RWPE2 (cell line): ENCODE measurements at places on chromosomes 6 and 20.

DNA sequence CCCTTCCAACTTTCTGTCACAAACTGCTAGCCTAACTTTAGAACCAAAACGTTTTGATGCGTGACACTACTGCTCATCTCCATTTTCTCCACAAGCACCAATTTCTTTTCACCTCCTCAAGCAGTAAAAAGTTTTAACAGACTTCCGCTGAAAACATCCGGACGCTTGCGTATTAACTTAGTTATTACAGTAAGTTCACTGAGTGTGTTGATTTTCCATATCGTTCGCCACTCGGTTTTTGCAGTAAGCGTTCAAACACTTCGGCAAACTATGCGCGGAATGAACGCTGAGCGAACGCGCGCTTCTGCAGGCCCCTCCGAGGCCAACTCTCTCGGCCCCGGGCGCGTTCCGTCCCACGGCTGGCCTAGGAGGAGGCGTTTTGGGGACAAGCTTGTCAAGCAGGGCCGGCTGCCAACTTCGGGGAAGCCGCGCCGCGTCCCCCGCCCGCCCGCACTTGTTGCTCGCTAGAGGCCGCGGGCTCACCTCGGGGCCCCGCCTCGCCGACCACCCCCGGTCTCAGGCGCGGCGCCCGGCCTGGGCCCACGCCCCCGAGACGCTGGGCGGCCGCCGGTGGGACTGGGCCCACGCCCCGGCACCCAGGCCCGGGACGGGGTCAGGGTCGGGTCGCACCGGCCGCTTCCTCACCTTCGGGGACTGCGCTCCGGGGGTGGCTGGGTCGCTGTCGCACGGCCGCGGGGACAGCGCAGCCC, 945 bp downstream of the PHF10 start:
- H3K36me3 ChIP-seq = peaks cover 17% of the 10 kb centered on the region
- DNase-seq = no peak
- no peaks in the 10 kb centered on the region for H3K27me3 ChIP-seq
- H3K27ac ChIP-seq = peak overlapping the region; percentile 64
- H3K4me1 ChIP-seq = peaks cover 13% of the 10 kb centered on the region
- H3K4me3 ChIP-seq = peak overlapping the region; percentile 98

DNA sequence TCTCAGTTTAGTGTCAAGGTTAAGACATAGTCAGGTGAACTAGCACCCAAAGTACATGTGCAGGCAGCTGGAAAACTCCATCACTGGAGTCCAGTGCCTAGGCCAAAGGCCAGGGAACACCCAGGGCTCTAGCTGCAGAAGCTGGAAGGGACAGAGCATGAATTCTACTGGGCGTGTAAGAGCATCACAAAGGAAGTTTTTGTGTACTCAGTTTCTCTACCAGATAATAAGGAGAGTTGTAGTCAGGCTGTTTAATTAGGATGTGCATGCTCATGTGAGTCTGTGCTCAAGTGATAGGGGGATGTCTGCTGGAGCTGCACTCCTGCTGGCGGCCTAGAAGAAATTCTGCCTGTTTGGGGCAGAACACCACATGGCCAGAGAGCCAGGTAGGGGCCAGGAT, 8.1 kb downstream of the L3MBTL1 start:
- H3K4me1 ChIP-seq = no peaks in the 10 kb centered on the region
- no peak overlapping the region for H3K27ac ChIP-seq
- H3K4me3 ChIP-seq = peak overlapping the region; percentile 56
- DNase-seq = no peak
- H3K36me3 ChIP-seq = peaks cover 22% of the 10 kb centered on the region
- no peaks in the 10 kb centered on the region for H3K27me3 ChIP-seq

- H3K36me3 ChIP-seq = no peaks in the 10 kb centered on the region
- H3K4me3 ChIP-seq = no peak overlapping the region
- no peak overlapping the region for H3K27ac ChIP-seq
- no peaks in the 10 kb centered on the region for H3K4me1 ChIP-seq
- no peaks in the 10 kb centered on the region for H3K27me3 ChIP-seq
These were observed 645.9 kb downstream of the GRIK2 start for GRCh38 chr6:102039441-102039840.

GRCh38 chr20:4602297-4602631, 119.4 kb upstream of the PRND start:
- H3K4me3 ChIP-seq = no peak overlapping the region
- H3K27ac ChIP-seq = peak overlapping the region; percentile 87
- H3K4me1 ChIP-seq = peaks cover 30% of the 10 kb centered on the region
- no peaks in the 10 kb centered on the region for H3K27me3 ChIP-seq

- DNase-seq = no peak
- no peaks in the 10 kb centered on the region for H3K4me1 ChIP-seq
- no peaks in the 10 kb centered on the region for H3K27me3 ChIP-seq
- H3K36me3 ChIP-seq = no peaks in the 10 kb centered on the region
These were observed 354.8 kb downstream of the ZFAND3 start for GRCh38 chr6:38174315-38174714.

- DNase-seq = no peak
- no peaks in the 10 kb centered on the region for H3K36me3 ChIP-seq
- H3K4me3 ChIP-seq = no peak overlapping the region
- H3K4me1 ChIP-seq = no peaks in the 10 kb centered on the region
- H3K27ac ChIP-seq = no peak overlapping the region
These were observed 13.6 kb downstream of the RIPOR2 start for GRCh38 chr6:24922170-24922569.
